ENCODE measurements at places on chromosomes 5 and 9. TPM values are rescaled to one million over a fixed set of nuclear protein-coding genes. Genes with fewer than 3 reads are reported as not detected.

The SOHLH1 gene
- total RNA-seq: not detected

DNA sequence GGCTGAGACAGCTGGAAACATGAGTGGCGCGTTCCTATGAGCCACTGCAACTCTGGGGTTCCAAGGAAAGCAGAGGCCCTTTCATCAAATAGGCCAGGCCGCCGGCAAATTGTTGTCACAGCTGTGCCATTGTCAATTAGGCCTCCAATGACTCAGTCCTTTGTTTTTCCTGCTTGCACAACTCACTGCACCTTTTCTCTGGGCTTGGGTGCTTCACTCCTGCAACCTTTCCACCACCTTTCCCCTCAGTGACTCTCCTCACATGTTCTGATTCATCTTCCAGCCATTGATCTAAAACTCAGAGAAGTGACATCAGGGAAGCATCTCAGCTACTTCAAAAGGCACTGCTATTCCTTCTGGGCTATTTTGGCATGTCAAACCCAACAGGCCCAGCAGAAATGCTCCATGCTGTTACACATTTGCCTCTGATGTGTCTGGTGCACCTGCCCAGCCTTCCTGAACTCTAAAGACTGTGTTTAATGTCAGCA is 653.7 kb downstream of the NR2F1-AS1 start:
- no peak for DNase-seq

DNA sequence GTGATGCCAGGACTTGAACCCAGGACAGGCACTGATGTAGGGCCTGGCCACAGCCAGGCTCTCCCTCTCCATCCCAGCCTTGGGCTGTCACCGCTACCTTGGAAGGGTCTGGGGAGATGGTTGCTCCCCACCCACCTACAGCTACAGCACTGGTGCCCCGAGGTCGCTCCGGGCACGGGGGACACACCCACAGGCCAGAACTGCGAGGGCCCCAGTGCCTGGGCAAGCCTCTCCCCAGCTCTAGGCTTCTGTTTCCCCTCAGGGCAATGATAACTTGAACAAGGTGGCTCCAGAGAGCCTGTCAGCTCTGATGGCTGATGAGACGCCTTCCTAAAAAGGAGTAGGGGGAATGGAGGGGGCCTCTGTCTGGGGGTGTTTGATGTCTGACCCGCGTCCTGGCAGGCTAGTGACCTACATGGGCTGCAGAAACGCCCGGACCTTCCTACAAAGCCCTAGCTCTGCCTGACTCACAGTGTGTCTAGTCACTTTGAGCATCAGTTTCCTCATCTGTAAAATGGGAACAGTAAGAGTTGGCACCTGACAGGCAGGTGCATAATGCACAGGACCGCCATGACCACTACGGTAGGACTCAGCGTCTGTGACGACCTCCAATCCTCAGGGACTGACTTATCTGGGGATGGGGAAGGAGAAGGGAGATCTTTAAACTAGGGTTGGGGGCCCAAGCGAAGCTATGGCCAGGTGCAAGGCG is 76.4 kb downstream of the LRSAM1 start:
- no peak for DNase-seq

- DNase-seq: no peak
Measured at GRCh38 chr5:102799017-102799416, 43.9 kb downstream of the PAM start.

DNA sequence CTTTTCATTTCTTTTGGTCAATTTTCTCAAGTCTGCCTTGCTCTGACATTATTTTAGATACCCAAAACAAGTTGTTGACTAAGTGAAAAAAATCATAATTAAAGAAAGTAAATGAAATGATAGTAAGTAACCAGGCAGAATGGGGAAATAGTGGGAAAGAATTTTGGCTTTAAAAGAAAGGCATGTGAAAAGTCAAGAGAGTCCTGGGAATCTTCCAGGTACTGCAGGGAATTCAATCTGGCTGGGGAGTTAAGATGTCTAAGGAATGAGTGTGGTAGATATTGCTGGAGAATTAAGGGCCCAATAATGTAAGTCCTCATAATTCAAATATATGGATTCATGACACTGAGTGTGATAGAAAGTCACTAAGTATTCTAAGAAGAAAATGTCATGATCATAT is 123.1 kb upstream of the PAPPA start:
- no peak for DNase-seq

- DNase-seq: peak; percentile 62
Measured at GRCh38 chr5:388266-389196, 54.4 kb upstream of the EXOC3 start.

DNA sequence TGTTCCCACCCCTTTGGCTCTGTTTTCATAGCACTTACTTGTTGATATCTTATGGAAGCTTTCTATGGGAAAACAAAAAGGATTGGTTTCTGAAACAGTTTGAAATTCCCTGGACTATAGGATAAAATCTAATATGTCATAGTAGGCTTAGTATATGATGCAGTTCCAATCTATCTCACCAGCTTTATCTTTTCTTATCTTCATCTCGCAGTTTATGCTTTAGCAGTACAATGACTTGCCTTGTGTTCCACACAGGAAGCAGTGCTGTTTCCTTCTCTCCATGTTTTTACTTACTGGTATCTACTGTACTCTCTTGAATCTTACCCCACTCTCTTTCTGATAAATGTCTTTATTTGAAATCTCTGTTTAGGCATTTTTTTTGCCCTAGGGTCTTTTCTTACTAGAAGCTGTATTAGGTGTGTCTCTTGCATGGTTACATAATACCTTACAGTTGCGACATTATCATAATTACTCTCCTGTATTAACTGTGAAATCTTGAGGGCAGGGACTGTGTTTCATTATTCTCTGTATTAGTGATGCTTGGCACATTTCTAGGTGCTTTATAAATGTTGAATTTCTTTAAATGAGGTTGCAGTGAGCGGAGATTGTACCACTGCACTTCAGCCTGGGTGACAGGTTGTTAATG is 76.3 kb downstream of the FOCAD start:
- DNase-seq: no peak

GRCh38 chr5:31492869-31493268 is 39.0 kb downstream of the DROSHA start:
- no peak for DNase-seq

GRCh38 chr5:143835251-143835650 is 23.3 kb downstream of the HMHB1 start:
- no peak for DNase-seq

GRCh38 chr9:86983249-86983619 is 35.9 kb upstream of the GAS1 start:
- DNase-seq: no peak

- no peak for DNase-seq
Measured at GRCh38 chr5:38722918-38723317, 122.9 kb upstream of the OSMR start.

Data from suprapubic skin (tissue), 4 donors.